ENCODE measurements at places on chromosomes 1 and 21.

DNA sequence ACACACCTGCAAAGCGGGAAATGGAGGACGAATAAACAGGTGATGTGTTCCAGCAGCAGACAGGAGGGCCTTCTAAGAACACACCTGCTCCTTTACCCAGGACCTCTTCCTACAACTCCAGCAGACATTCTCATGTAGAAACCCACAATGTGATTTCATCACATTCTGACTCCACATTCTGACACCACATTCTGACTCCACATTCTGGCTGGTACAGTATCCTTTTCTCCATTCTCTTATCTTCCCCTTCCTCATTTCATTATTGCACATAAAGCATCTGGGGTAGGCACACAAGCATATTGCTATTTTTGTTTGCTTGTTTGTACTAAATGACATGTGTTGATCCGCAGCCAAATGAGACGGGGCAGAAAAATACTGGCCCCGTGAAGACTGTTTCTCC, 3.6 kb upstream of the ZNF124 start:
- peak; percentile 17 for DNase-seq

- DNase-seq, result no peak
Measured at GRCh38 chr1:77030401-77031105, 163.3 kb downstream of the ST6GALNAC5 start.

- DNase-seq, result no peak
Measured at GRCh38 chr1:176628775-176629174, 165.8 kb downstream of the PAPPA2 start.

- no peak for DNase-seq
Measured at GRCh38 chr1:154931940-154932487, 4.5 kb downstream of the PMVK start.

GRCh38 chr1:161082483-161082882, 6.9 kb downstream of the NECTIN4 start:
- DNase-seq, result no peak

DNA sequence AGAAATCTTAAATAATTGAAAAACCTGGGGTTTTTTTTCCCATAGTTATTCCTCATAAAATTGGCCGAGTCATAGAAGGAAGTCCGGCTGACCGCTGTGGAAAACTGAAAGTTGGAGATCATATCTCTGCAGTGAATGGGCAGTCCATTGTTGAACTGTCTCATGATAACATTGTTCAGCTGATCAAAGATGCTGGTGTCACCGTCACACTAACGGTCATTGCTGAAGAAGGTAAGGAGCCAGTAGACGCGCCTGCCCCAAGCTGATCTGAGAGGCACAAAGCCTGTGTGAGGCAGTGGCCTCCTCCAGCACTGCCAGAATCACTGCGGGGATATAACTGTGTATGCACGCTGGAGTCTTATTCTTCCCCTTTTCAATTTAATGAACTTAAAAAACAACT, 100.3 kb downstream of the PHTF1 start:
- no peak for DNase-seq

- no peak for DNase-seq
Measured at GRCh38 chr1:54575605-54576290, 27.7 kb downstream of the ACOT11 start.

- peak; percentile 14 for DNase-seq
Measured at GRCh38 chr1:180674603-180675530, 43.0 kb downstream of the XPR1 start.

GRCh38 chr1:115440733-115441132, 102.7 kb upstream of the NGF start:
- no peak for DNase-seq

GRCh38 chr1:115794976-115795639, 26.6 kb upstream of the CASQ2 start:
- no peak for DNase-seq

- DNase-seq, result no peak
Measured at GRCh38 chr1:209609041-209609790, 25.7 kb downstream of the CAMK1G start.

DNA sequence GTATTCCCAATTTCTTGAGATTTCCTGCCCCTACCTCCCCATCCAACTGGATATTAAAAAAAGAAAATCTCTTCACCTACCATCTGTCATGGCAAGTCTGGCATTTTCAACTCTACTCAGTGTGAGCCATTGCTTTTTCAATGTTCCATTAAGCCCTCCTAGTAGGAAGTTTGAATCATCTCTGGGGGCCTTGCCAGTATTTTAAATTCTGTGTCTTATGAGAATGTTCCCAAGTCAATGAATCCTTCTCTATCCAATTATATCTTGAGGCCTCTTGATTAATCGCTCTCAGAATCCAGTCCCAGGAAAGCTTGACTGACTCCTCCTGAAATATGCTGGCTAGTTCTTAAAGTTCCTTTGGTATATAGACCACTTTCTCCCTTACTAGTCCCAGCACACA, 91.5 kb downstream of the NGF start:
- DNase-seq, result no peak

GRCh38 chr1:172411791-172412338, 8.6 kb upstream of the C1orf105 start:
- DNase-seq, result no peak

- DNase-seq, result no peak
Measured at GRCh38 chr21:44636209-44637017, 743 bp upstream of the KRTAP10-10 start.

DNA sequence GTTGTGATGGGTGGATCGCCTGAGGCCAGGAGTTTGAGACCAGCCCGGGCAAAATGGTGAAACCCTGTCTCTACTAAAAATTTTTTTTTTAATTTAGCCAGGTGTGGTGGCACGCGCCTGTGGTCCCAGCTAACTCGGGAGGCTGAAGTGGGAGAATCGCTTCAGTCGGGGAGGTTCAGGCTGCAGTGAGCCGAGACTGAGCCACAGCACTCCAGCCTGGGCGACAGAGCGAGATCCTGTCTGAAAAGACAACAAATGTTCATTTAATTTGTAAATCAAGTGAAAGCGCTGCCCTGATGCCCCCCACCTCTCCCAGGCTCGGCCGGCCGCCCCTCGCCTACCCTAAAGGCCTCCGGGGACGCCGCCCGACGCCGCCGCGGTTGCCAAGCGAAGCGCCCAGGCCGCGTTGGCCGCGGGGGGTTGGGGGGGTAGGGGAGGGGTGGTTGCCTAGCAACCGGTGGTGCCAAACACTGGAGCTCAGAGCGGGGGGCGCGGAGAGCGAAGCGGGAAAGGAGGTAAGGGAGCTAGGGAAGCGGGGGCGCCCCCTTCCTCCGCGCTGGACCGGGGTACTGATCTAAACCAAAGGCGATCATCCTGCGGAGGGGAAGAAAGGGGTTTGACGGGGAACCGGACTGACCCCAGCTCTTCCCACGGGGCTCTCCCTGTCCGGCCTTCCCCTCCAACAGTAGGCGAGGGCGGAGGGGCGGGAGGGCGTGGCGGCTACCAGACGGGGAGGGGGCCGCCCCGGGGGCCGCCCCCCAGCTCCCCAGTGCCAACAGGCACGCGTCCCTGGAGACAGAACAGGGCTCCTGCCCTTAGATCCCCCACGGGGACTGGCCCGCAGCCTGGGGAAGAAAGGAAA, at the start of gene TEKT2:
Gene TEKT2, plus strand, starts transcription at position 460 of the 862 bp plus-strand sequence. CDS start 828 bp downstream, outside the sequence.
- DNase-seq, result peak; percentile 52

DNA sequence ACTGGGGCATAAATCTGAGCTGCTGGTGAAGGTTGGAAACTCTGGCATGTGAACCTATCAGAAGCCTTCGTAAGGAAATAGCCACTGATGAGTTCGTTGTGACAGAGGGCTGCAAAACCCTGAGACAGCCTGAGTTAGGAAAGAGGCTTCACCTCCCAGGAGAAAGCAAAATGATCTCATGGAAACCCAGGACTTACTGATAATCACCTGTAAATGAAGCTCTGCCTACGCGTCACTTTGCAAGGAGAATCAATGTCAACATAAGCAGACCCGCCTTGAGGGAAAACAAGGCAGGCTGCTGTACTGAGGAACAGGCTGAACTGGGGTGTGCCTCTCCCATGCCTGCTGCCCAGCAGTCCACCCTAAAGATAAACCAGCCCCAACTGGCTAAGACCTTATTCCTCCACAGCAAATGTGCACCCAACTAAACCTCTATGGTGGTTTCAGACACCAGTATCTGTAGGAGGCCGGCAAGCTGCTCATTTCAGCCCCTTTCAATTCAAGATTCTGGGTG, 46.8 kb upstream of the SLC44A3 start:
- no peak for DNase-seq

GRCh38 chr1:228004331-228004855, 2.4 kb upstream of the WNT3A start:
- DNase-seq, result peak; percentile 64

- peak; percentile 63 for DNase-seq
Measured at GRCh38 chr1:44408632-44409602, 3.9 kb downstream of the RNF220 start.

GRCh38 chr1:50605186-50605875, 182.1 kb upstream of the DMRTA2 start:
- peak; percentile 74 for DNase-seq

DNA sequence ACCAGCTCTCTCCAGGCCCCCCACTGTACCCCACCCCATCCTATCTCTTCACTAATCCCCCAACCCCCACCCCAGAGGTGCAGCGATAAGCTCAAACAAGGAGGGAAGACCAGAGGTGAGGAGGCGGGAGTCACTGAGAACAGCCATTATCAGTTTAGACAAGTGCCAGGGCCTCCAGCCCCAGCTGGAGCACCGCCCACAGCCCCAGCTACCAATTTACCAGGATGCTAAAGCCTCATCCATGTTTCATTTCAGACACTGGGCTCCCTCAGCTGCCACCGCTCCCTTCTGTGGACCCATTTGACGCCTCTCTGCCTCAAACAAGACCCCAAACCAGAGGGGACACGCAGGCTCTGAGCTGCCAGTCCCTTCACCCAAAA, 80.6 kb downstream of the DISP3 start:
- DNase-seq, result no peak

DNA sequence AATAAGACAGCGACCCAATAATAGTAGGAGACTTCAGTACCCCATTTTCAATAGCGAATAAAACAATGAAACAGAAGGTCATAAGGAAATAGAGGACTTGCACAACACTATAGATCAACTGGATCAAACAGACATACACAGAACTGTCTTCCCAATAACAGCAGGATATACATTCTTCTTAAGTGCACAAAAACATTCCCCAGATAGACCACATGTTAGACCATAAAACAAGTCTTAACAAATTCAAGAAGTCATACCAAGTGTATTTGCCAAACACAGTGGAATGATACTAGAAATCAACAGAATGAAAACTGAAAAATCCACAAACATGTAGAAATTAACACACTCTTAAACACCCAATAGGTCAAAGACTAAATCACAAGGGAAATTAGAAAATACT, 78.0 kb downstream of the LBR start:
- no peak for DNase-seq

DNA sequence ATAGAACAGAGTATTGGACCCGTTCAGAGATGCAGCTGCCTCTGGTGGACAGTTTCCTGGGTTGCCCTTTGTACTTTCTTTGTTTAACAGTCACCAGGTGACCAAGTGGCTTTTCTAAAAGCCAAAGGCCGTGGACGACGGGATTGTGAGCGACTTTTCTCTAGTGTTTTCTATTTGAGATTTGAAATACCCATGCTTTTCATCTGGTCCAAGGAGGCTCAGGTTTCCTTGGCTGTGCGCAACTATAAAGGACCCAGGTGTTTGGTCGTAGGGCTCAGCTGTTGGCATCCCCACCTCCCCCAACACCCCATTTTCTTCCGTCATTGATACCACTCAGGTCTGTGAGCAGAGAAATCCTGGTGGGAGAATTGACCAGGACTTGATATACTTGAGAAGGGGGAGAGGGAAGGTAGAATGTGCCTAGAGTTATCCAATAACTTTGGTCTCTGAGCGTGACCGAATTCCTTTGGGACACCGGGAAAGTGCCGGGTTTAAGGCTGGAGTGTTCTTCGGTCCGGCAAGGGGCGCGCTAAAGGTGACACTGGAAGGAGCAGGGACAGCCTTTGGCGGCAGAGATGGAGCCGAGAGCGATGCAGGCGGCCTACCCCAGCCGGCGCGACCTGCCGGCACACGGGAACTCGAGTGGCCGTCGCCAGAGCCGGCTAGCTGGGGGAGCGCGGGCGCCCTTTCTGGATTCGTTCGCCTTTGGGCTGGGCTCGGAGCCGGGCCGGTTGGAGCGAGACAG, 83.4 kb upstream of the BMP8A start:
- no peak for DNase-seq

DNA sequence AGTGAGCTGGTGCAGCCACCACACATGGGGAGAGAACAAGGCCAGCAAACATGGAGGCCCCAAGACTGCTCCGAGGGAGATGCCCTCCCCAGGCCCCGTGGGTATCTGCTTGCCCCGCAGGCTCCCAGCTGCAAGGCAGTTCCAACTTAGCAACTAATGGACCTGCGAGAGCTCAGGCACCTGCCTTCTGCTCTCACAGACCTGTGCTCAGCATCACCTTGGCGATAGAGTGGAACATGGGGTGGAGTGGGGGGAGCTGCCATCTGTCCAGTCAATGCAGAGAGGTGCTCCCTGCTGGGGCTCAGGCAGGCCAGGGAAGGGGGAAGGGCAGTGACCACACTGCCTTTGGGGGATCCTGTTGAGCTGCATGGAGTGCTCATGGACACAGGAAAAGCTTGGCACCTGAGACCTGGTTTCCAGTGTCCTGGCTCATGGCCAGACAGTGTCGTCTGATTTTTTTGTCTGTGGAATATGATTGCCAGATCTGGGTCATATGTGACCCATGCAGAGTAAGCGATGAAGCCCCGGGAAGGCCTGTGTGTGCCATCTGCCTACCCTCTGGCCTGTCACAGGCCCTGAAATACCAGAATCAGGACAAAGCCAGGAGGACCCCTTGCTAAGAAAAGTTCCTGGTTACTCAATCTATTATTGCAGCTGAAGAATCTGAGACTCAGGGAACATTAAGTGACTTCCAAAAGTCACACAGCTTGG, 39.9 kb upstream of the TENT5C start:
- DNase-seq, result no peak

GRCh38 chr1:213790565-213790964, 197.2 kb upstream of the PROX1 start:
- no peak for DNase-seq

DNA sequence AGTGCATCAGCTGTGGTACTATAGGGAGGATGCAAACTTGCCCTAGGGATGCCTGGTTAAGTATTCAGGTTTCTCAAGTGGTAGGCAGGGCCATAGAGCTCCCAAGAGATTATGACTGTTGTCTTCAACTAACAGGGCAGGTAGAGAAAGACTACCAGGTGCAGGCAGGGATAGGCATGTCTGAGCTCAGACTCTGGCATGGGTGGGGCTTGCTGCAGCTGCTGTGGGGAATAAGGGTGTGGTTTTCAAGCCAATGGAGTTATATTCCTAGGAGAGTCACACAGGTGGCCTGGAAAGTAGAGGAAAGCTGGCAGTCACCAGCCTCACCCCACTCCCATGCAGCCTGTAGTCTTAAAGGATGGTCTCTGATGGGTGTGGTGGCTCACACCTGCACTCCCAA, 673.4 kb upstream of the ADGRL4 start:
- DNase-seq, result no peak

- DNase-seq, result no peak
Measured at GRCh38 chr1:109775398-109775797, 11.7 kb upstream of the EPS8L3 start.

GRCh38 chr1:167924102-167924501, 10.2 kb upstream of the ADCY10 start:
- DNase-seq, result peak; percentile 80

- no peak for DNase-seq
Measured at GRCh38 chr1:185244015-185244747, 72.9 kb downstream of the IVNS1ABP start.

GRCh38 chr1:183125279-183125999, 60.6 kb upstream of the LAMC2 start:
- no peak for DNase-seq

- DNase-seq, result peak; percentile 53
Measured at GRCh38 chr1:27360159-27361043, 6.4 kb downstream of the MAP3K6 start.

- no peak for DNase-seq
Measured at GRCh38 chr1:116948046-116948445, 38.3 kb downstream of the PTGFRN start.

- peak; percentile 64 for DNase-seq
Measured at GRCh38 chr21:45109831-45110492, 35.6 kb downstream of the ADARB1 start.
